T-helper 17 cell (primary cell): ENCODE measurements at places on chromosomes 11 and 22.

- DNase-seq = no peak
These were observed 9.7 kb downstream of the MTNR1B start for GRCh38 chr11:92979176-92979575.

DNA sequence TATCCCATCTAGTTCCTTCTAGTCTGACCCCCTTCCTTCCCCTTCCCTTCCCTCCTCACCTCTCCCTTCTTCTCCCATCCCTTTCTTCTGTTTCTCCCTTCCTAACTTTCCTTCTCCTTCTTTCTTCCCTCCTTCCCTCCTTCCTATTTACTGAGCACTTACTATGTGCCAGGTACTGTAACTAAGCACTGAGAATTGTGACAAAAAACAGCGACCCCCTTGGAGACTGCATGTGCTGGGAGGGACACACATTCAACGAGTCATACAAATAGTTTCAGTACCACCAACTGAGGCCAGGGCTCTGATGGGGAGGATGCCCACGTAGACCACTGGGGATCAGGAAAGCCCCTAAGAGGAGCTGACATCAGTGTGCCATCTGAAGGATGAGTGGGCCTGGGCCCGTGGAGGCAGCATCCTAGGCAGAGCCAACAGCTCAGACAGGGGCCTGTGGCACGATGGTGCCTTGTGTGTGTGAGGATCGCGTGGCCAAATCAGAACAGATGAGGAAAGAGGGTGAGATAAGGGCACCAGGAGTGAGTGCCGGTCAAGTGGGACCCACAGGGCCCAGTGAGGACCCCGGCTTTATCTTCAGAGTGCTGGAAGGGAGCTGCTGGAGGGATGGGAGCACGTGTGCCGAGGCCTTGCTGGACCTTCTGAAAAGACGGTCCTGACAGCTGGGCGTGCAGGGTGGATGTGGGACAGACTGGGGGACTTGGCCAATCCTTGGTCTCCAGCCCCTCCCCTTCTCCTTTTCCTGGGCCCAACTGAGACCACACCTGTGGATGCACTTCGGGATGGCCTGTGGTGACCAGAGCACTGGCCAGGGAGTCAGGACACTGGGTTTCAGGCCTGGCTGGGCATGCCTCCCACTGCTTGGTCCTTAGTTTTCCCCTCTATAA, 38.4 kb upstream of the CRYBB3 start:
- no peak for DNase-seq

DNA sequence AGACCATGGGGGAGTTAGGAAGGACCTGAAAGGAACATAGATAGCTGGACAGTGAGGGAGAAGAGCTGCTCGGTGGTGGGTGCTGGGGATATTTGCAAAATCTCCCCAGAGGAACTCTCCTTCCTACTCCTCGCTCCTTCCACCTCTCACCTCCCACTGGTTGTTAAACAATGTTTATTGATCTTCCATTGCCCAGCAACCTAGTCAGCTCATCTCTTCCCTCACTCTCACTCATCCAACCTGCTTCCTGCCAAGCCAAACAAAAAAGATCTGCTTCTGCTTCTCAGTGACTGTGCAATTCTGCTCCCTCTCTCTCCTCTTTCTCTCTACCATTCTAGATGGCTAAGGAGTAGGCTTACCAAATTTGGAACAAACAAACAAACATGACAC, 115.0 kb downstream of the SLC1A2 start:
- no peak for DNase-seq

GRCh38 chr11:12271826-12272366, 105.5 kb upstream of the PARVA start:
- no peak for DNase-seq

DNA sequence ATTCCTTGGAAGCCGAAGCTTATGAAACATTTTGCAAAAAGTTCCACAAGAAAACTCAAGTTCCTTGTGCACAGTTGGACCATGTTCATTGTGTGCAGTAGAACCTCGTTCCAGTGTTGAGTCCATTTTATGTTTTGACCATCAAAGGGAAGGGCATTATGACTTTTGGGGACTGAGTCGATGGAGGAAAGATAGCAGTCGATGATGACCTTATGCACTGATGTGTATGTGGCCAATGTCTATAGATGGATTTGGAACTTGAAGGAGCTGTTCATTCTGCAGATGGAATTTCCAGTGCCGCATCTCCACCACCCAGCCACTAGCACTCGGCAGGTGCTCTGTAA, 71.5 kb upstream of the IGLL5 start:
- no peak for DNase-seq

DNA sequence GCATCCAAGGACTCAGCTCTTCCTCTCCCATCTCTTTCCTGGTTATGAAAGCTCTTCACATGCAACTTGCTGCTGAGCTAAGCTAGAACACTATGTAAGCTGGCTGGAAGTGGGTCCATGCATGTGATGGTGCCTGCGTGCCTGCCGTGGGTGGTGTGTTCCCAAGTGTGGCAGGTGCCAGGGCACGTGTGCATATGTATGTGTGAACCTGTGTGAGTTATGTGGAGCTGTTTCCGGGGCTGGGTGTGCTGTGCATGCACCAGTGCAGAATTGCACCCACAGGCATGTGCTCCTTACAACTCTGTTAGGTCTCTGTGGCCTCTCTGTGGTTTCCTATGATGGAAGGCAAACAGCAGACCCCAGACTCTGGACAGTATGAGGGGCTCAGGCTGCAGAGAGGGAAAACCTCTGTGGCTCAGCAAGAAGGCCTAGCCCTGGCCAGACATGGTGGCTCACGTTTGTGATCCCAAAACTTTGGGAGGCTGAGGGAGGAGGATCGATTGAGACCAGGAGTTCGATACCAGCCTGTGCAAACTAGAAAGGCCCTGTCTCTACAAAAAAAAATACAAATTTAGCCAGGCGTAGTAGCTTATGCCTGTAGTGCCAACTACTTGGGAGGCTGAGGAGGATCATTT, 4.1 kb upstream of the P2RY6 start:
- DNase-seq = no peak

- DNase-seq = no peak
These were observed 255.6 kb upstream of the PLET1 start for GRCh38 chr11:112516261-112516660.
